ENCODE measurements at places on chromosomes 6 and 20.

- DNase-seq: no peak
These were observed 6.9 kb downstream of the LAMA2 start for GRCh38 chr6:128889870-128890269.

DNA sequence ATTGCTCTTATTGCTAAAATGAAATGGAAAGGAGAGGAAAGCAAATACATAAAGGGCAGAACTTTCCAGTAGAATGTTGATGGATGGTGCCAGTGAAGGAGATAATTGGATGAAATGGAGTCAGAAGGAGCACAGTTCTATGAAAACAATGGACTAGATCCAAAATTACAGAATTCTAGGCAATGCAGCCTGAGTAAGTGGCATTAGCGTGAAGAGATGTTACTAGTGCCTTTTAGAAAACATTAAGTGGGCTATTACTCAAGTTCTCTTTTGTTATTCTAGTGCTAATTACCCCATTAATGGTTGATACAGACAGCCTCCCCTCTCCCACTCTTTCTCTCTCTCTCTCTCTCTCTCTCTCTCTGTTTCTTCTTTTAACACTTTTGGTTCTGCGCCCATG is 209.5 kb upstream of the RGS17 start:
- no peak for DNase-seq

DNA sequence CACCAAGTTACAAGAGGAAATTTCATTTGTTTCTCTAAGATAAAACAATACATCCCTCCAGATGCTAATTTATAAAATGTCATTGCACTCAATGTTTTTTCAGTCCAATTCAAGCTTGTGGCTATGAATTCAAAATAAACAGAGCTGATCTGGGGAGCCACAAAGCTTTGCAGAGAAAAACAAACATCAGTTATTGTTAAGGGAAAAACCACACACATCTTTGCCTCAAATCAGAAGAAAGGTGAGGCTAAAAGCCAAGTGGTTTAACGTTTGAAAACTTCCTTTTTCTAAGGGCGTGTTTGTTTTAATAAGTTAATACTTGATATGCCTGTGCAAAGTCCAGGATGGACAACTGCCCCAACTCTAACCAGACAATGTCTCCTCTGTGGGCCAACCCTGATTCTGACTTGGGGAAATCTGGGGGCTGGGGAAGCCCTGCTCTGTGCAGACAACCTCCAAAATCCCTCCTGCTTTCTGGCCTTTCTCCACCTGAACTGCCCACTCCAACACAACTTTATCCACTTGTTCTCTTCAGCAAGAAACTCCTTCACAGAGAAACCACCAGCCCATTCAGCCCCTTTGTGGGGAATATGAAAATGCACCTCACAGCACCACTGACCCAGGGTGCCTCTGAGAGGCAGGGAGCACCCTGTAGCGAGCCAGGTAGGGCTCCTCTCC is 44.6 kb upstream of the NT5E start:
- DNase-seq: no peak

- no peak for DNase-seq
These were observed 181.2 kb upstream of the POU3F2 start for GRCh38 chr6:98653179-98653578.

DNA sequence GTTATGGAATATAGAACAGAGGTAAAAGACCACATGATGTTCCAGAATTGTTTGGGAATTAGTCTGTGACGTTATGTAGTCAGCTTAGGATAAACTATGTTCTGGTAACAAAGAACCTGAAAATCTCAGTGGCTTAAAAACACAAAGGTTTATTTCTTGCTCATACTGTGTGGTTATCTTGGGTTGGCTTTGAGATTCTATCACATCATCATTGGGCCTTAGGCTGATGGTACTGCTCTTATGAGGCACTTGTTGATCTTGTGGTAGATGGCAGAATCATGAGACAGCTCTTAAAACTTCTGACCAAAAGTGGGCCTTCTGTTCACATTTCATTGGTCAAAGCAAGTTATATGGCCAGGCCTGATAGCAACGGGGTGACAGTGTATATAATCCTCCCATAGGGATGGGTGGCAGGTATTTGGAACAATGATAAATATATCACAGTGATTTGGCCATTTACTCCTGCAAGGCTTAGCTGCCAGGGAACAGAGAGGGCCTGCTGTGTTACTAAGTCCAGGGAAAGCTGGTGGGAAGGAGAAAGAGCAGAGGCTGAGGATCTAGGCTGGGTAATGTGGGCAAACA is 13.5 kb downstream of the DHX35 start:
- no peak for DNase-seq

- no peak for DNase-seq
These were observed 238.5 kb upstream of the HS3ST5 start for GRCh38 chr6:114581293-114581692.

GRCh38 chr6:108168090-108168463 is 2.3 kb downstream of the NR2E1 start:
- DNase-seq: no peak
